ENCODE measurements at places on chromosomes 3 and 15.
A peak's percentile ranks its signal among the peaks of the same experiment; 100 is the strongest.

DNA sequence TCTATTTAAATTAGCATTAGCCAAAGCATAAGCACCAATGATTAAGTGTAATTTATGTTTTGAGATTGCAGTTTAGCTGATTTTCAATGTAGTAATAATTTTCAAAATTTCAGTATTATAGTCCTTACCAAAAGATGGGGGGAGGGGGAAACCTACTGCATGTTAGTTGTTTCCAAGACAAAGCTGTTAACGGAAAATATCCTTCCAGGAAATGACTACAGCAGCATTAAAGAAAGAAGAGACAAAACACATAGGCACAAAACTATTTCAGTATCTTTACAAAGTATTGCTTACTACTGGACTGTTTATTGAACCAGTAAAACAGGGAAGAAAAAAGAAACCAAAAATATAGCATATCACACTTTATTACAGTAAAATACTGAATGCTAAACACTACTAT is 10.5 kb downstream of the BNIP2 start:
- DNase-seq: no peak

- DNase-seq: peak; percentile 41
Observed at GRCh38 chr3:105518806-105519418, 152.2 kb downstream of the ALCAM start.

DNA sequence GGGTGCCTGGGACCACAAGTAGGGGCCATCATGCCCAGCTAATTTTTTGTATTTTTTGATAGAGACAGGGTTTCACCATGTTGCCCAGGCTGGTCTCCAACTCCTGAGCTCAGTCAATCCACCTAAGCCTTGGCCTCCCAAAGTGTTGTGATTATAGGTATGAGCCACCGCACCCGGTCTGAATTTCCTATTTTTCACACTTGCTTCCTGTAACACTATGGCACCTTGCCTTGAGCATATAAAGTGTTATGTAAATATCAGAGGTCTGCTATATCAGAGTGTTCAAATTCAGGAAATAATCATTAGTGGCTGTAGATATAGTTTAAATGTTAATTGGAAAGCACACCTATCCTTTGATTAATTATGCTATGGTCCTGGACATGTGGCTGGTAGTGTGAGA is 165.2 kb downstream of the KCNAB1 start:
- DNase-seq: no peak

DNA sequence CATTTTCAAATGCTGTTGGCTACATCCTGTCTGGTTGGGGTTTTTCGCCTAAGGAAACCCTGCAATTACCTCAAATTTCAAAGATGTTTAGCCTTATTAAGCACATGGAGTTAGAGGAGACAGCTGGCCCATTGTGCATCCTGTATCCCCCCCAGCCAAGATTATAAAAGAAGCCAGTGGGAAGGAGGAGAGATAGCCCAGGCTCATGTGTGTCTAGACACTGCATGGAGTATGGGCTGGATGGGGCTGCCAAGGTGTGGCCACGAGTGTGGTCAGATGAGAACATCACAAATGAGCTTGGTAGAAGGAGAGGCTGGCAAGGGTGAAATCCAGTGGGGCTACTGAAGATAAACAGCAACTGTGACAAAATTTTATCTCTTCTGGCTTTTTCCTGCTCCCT is 270.0 kb upstream of the TBC1D5 start:
- no peak for DNase-seq

- no peak for DNase-seq
Observed at GRCh38 chr3:116517308-116517707, 72.0 kb upstream of the LSAMP start.

DNA sequence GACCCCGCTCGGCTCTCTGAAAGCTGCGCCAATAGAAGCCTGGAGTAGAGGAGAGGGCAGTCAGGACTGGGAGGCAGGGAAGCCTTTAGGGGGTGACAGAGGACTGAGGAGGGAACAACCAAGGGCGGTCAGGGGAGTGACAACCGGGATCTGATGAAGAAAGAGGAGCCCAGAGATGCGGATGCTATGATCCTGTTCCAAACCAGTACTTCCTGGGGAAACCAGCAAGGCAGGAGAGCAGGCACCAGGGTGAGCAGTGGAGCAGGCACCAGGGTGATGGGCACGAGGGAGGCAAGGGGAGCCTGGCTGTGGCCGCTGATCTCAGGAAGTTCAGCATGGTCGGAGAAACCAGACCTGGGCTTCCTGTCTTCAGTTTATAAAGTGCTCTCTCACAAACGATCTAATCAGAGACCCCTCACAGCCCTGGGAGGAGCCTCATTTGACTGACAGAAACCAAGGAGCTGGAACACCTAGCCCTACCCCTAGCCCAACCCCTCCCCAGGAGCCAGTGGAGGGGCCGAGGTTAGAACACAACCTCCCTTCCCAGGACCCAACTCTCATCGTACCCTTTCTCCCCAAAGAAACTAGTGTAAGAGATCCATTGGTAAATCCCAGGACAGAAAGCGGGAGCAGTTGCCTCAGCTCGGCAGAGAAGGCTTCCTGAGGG is 34.9 kb downstream of the CCDC33 start:
- DNase-seq: no peak

DNA sequence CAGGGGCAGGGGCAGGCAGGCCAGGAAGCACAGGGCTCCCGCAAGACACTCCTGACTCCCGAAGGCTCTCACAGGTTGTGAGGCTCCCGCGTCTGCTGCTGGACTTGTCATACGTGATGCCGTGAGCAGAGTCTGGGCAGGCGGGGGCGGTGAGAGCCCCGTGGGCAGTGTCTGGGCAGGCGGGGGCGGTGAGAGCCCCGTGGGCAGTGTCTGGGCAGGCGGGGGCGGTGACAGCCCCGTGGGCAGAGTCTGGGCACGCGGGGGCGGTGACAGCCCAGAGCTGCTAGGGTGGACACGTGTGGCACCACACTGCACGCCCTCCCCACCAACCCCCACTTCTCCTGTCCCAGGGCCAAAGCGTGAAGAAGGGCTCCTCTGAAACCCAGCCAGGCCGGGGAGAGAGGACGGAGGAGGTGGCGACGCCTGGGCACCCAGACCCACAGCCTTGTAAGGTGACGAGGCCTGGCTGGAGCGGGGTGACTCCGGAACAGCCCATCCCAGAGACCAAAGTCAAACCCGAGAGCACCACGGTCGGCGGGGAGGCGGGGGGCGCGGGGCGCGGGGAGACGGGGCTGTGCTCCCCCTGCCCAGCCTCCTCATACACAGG is 35.0 kb downstream of the TNK2 start:
- no peak for DNase-seq

DNA sequence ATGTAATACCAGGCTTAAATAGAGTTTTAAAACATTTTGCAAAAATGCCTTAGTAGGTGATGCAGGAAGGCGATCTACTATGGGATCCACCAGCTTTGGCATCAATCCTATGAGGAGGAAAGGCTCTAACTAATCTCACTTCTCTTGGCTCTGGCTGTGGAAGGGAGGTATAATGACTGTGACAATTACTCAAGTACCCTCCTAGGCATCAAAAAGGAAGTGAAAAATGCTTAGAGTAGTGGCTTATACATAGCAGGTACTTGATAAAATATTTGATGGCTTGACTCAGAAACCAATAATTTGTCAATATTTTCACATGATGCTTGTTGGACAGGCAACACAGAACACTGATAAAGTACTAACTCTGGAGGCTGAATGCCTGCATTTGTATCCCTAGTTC is 34.1 kb upstream of the SERPINI2 start:
- DNase-seq: no peak

DNA sequence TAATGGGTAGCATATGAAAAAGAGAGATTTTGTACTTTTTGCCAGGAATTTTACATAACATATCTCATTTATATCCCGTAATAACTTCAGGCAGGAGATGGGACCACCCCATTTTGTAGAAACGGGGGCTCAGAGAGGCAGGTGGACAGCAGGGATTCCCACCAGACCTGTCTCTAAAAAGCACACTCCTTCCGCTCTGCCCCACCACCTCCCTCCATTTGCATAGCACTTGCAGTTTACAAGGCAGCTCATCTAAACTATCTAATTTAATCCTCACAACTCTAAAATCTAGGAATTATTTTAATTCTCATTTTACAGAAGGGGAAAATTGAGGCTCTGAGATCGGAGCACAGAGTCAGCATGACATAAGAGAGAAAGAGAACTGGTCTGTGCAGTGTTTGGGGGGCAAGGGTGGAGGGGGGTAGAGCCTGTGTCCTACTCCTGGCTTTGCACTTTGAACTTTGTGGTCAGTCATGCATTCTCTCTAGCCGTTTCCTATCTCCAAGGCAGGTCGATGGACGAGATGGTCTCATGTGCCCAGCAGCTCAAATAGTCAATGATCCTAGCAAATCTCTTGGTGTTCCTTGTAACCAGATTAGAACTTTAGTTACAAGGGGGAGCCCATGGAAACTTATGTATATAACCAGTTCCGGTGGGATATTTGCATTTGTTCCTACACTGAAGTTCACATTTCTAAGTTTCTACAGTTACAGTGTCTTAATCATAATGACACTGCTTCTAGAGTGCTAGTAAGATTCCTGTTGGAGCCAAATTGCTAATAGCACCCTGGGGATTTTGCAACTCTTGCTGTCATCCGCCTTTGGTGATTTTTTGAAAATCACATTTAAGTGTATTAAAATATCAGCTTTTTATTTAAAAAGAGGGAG is 18.6 kb downstream of the CRYGS start:
- no peak for DNase-seq

GRCh38 chr3:162117961-162118360 is 621.4 kb downstream of the OTOL1 start:
- DNase-seq: no peak

DNA sequence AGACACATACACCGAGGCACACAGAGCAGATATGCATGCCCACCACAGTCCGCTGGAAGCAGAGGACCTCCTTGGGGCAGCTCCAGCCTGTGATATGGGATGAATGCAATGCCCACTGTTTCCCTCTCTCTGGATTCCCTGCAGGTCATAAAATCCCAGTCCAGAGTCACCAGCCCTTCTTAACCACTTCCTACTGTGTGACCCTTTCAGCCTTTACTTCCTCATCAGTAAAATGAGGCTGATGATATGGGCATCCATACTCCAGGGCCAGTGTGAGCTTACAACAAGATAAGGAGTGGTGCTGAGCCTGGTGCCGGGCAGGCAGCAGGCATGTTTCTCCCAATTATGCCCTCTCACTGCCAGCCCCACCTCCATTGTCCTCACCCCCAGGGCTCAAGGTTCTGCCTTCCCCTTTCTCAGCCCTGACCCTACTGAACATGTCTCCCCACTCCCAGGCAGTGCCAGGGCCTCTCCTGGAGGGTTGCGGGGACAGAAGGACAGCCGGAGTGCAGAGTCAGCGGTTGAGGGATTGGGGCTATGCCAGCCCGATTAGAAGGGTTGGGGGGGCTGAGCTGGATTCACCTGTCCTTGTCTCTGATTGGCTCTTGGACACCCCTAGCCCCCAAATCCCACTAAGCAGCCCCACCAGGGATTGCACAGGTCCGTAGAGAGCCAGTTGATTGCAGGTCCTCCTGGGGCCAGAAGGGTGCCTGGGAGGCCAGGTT is at the start of gene GNAT1:
GNAT1 (plus strand) TSS at position 675 of the 725 bp plus-strand sequence. CDS start 116 bp downstream, outside the sequence.
- DNase-seq: no peak
